RPMI7951 (cell line): ENCODE measurements at places on chromosomes 1 and 21. TPM values are rescaled to one million over a fixed set of nuclear protein-coding genes. Genes with fewer than 3 reads are reported as not detected.

GRCh38 chr1:205709059-205709398, 28.7 kb upstream of the SLC45A3 start:
- no peak for DNase-seq

DNA sequence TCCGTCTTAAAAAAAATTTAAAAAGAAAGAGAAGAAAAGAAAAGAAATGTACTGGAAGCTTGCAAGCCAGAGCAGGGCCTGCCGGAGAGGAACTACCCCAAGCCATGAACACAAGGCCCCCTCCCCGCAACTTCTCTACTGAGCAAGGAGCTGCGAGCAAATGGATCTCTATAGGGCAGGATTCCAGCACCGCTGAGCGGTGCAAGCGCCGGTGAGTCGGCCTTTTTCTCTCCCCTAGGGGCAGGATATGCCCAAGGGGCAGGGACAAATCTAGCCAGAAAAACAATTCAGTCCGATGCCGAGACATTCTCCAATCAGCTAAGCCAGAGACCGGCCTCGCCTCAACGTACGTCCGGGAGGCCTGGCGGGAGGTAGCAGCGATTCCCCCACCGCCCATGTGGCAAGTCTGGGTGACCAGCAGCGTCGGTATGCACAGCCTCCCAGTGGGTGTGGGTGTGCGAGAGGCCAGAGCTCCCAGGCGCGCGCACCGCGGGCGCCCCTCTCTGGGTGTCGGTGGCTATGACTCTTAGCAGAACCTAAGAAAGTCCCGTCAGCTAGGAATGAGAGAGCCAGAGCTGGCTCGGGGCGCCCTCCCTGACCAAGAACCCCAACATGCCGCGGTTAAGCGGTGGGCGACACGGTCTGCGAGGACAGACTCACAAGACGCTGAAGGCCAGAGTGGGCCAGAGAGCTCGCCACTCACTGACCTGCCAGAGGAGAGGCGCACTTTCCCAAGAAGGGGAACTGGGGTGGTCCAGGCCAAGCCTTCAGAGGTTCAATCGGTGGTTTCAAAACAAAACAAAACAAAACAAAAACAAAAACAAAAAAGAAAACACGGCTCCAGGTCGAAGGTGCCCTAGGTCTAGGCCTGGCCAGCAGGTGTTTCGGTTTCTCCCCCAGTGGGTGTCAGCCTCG, 1.9 kb downstream of the CSMD2 start:
- DNase-seq = peak; percentile 89

DNA sequence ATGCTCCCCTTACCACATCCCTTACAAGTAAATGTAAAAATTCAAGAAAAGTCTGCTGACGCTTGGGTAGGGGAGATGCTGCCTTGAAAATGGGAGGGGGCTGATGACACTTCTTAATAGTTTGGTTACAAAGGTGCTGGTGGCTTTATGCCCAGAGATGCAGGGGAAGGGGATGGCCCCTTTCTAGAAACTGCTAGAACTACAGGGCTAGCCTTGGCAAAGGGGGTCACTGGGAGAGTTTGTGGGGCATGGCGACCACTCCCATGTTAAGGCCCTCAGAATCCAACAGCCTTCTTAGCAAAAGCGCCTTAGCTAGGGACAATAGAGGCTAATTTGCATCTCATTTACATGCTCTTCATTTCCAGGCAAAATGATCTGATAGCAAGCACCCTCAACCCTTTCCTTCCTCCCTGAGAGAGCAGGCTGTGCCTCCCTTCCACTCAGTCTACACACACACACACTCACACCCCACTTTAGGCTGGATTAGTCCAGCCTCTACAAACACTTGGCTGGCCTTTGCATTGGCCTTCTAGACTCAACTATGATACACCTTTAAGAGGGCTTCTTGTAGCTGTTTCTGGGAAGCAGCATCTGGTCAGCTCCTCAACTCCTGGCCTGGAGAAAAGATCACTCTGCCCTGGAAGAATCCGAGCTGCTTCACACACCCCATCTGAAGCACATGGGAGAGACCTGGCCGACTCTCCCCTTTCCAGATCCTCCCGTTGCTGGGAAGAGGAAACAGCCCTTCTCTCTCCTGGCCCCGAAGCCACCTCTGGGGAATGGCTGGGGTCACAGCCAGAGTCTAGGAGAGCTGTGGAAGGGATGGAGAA, 1.7 kb downstream of the SEMA6C start:
- no peak for DNase-seq

- DNase-seq = no peak
These were observed 8.0 kb upstream of the JAK1 start for GRCh38 chr1:64974288-64974825.

DNA sequence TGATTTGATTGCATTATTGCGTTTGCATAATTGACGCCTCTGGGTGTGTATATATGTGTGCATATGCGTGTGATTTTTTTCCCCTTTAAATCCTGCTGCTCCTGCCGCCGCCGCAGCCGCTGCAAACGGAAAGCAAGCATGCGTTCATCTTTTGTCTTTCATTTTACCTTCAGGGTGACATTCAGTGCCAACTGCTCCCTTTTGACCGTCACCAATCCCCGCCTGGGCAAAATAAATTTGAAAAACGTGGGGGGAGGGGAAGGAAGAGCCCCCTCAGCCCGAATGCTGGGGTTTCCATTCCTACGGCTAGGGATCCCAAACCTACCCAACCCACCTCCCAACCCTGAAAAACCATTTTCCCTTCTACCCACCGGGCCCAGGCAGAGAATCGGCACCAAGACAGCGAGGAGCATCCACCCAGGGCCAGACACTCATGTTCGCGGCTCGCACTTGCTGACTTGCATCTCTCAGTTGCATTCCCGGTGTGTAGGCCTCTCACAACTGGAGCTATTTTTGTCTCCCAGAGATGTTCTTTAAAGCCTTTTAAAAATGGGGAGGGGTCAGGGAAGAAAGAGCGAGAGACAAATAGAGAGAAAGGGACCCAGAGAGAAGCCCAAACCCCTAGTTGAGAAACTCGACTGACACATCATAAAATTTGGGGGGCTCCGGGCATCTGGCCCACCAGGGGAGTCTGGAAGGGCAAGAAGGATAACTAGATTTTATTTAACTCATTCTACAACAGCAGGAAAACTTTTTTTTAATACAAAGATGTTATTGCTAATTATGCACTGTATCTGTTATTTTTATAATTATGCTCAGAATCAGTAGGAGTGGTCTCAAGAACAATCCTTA, 367.1 kb upstream of the ESRRG start:
- no peak for DNase-seq

GRCh38 chr1:78649628-78650027, at the start of gene IFI44:
Gene IFI44, plus strand, starts transcription at chr1:78649831. Its CDS starts 365 bp downstream, at chr1:78650196.
- DNase-seq = peak; percentile 91

DNA sequence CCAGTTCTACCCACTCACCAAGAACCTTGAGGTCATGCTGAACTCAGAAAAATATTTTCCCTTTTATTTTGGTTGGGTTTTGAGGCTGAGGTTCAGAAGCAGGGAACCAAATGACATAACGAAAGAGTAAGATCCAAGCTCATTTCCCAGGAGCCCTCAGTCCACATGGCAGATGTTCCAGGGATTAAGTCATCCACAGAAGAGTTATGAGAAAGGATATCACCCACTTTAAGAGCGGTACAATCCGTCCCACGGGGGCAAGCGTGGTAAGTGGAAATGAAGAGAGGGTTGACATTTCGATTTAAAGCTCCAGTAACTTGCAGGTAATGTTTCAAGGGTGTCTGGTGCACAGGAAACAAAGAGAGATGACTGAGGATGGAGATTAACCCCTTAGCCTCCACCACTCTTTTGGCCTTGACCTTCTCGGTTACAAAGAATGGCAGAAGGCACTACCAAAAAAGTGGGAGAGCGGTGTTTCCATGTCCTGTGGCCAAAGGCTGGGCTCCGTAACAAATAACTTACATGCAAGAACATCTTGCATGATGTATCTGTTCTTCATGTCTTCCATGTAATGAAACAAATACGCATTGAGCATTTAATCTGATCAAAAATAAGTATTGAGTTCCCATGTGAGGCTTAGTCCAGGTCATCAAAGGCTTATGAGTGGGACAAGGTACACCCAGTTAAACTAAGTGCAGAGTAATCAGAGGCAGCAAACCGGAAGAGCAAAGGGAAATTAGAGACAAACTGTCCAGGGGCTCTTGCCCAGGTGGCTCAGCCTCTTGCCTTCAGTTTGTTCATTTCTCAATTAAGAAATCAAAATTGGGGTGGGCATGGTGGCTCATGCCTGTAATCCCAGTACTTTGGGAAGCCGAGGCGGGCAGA, 241.4 kb downstream of the TOMM20 start:
- DNase-seq = no peak

- peak; percentile 14 for DNase-seq
These were observed 408.0 kb downstream of the MATN1 start for GRCh38 chr1:30315185-30315960.

DNA sequence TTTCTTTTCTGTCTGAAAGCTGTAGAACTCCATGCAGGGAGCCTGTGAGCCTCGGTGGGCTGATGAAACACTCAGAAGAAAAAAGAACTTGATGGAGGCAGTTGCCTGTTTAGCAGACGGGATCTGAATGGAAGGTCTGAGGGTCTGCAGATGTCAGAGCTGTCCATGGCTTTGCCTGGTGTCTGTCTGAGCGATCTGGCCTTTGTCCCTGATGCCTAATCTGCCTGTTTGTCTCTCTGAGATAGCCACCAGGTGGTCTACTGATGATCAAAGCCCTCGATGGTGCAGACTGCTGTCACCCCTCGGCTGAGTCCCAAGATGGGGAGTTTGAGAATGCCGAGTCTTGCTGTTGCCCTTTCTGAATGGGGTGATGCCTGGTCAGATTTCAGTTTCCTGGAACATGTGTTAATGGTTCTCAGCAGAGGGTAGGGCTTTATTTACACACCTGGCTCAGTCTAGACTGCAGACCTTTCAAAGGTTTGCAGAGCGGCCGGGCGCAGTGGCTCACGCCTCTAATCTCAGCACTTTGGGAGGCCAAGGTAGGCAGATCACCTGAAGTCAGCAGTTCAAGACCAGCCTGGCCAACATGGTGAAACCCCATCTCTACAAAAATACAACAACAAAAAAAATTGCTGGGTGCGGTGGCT, 90.4 kb downstream of the KIF26B start:
- DNase-seq = no peak

DNA sequence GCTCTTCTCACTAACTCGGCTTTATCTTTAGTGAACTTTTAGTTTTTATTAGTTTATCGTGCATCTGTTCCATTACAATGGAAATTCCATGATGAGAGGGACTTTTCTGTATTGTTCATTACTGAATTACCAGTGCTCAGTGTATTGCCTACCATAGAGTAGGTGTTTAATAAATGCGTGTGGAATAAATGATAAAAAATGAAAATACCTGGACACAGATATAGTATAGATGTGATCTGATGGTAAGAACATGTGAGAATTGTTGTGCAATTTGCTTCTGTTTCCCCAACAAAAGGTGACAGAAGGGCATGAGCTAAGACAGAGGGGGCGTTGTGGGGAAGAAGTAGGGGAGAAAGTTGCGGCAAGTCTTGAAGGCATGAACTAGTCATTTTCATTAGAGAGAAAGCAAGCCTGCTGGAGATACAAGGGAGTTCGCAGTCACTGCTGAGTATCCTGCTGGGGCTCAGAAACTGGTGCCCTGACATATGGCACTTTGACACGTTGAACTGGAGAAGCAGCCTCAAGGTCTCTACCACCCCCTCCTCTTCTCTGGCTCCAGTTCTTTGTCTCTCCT, 5.6 kb upstream of the COG2 start:
- no peak for DNase-seq

GRCh38 chr1:203278885-203279406, 26.4 kb upstream of the BTG2 start:
- DNase-seq = peak; percentile 20

- no peak for DNase-seq
These were observed 29.1 kb downstream of the LAMC2 start for GRCh38 chr1:183215076-183215720.

DNA sequence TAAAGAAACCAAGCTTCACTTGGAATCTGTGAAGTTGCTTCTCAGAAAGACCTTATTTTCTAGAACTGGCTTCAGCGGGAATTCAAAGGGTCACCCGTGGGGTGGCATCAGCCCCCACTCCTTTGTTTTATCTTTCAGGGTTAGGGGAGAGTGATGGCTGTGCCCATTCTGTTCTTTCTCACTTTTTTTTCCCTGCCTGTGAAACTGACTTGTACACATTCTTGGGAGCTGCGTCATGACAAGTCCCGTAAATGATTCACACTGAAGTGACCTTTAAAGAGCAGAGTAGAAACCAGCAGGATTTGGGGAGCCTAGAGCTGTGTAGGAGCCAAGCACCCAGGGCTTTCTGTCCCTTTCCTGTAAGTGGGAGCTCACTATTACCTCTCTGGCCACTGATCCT, 43.8 kb downstream of the SLC44A3 start:
- DNase-seq = peak; percentile 90

DNA sequence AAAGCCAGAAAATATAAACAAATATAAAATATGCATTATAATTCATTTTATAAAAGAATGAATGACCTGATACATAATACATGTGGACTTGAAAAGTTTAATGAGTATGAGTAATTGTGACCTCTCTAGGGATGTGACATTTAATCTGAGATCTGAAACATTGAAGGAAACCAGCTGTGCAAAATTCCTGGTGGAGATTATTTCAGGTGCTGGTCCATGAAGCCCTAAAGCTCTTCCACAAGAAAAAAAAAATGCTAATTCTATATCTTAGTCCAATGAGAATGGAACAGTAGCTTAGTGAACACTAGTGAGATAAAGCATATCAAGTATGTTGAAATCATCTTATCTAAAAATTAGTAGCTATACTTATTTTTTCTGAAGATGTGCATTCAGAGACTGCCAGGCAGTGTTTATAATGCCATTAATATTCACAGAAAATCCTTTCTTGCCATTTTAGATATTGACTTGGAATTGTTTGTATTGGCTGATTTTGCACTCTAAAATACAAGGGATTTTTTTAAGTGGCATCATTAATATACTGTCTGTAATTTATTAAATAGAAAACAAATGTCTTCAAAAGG, 1485.9 kb downstream of the PLA2G4A start:
- no peak for DNase-seq

DNA sequence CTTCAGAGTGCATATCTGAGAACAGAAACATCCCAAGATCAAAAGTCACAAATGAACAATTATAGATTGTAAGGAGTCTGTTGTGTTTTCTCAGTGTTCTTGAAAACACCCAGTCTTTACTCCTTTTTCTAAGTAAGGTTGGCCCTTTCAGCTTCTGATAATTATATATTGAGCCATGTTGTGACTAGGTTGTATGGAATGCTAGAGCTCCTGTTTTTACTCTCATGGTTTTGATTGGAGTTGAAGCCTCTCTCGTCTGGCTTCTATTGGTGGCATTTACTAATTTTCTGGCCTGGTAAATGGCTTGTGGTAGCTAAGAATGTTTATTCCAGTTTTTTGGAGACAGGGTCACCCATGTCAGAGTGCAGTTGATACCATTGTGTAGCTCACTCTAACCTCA, 84.7 kb downstream of the NDUFS5 start:
- DNase-seq = peak; percentile 52

MMP23B gene
- 0.24 TPM in 1 of 2 replicates, not detected in the other for total RNA-seq

CLDN19 gene
- total RNA-seq = not detected in 2 replicates

KCNJ15 gene
- 13.2 and 18.9 TPM in 2 replicates for total RNA-seq

PSMG1 gene
- total RNA-seq = 100 and 109 TPM in 2 replicates

FCRL5 gene
- total RNA-seq = not detected in 2 replicates

MMEL1 gene
- 2.8 TPM in 1 of 2 replicates, not detected in the other for total RNA-seq

IL6R gene
- total RNA-seq = 0.24 and 0.29 TPM in 2 replicates

UTS2 gene
- total RNA-seq = 0.10 TPM in 1 of 2 replicates, not detected in the other

MARK1 gene
- 3.1 and 3.7 TPM in 2 replicates for total RNA-seq

HSD3B2 gene
- total RNA-seq = 0.12 TPM in 1 of 2 replicates, not detected in the other
